Progenitor cell of endocrine pancreas (in vitro differentiated cells): ENCODE measurements at places on chromosomes 11 and 22. TPM values are rescaled to one million over a fixed set of nuclear protein-coding genes. Genes with fewer than 3 reads are reported as not detected.

PIWIL4 gene
- total RNA-seq: 1.9 and 2.6 TPM in 2 replicates

FDXACB1 gene
- total RNA-seq: 2.8 and 3.0 TPM in 2 replicates

NAGA gene
- total RNA-seq: 16.9 and 17.2 TPM in 2 replicates

MIOX gene
- total RNA-seq: 0.69 and 0.98 TPM in 2 replicates

C2CD3 gene
- 40.9 and 44.0 TPM in 2 replicates for total RNA-seq

OR2AG1 gene
- not detected in 2 replicates for total RNA-seq

CCDC81 gene
- total RNA-seq: 1.3 TPM in 2 replicates

OTOG gene
- total RNA-seq: 0.78 and 1.5 TPM in 2 replicates

UPB1 gene
- 0.50 and 0.75 TPM in 2 replicates for total RNA-seq

OR8A1 gene
- not detected in 2 replicates for total RNA-seq

ENTHD1 gene
- not detected in 2 replicates for total RNA-seq

NAALADL1 gene
- total RNA-seq: 4.3 and 4.4 TPM in 2 replicates

BTG4 gene
- total RNA-seq: not detected in 2 replicates

AASDHPPT gene
- 56.7 and 60.4 TPM in 2 replicates for total RNA-seq

ROBO4 gene
- not detected in 2 replicates for total RNA-seq

C11orf21 gene
- total RNA-seq: 0.69 and 0.87 TPM in 2 replicates

HBB gene
- not detected in 2 replicates for total RNA-seq

TTC17 gene
- 108 and 110 TPM in 2 replicates for total RNA-seq

JAM3 gene
- 37.0 and 37.6 TPM in 2 replicates for total RNA-seq

TTC36 gene
- total RNA-seq: 2.2 and 3.3 TPM in 2 replicates

CASP5 gene
- not detected in 2 replicates for total RNA-seq

BAIAP2L2 gene
- total RNA-seq: 6.5 and 7.0 TPM in 2 replicates

ARHGAP42 gene
- total RNA-seq: 25.3 and 27.7 TPM in 2 replicates

CALCA gene
- 0.47 and 0.57 TPM in 2 replicates for total RNA-seq

TSPAN32 gene
- total RNA-seq: 3.4 and 4.5 TPM in 2 replicates

MIAT gene
- total RNA-seq: 1.3 and 1.4 TPM in 2 replicates

LTO1 gene
- 28.5 and 33.4 TPM in 2 replicates for total RNA-seq

KCTD21 gene
- 7.4 and 10.1 TPM in 2 replicates for total RNA-seq

TMPRSS5 gene
- 1.8 and 2.6 TPM in 2 replicates for total RNA-seq
